ENCODE measurements at places on chromosomes 11 and 22.

GRCh38 chr11:5983443-5983842 is 3.3 kb downstream of the OR52L1 start:
- DNase-seq = no peak

GRCh38 chr22:43363315-43364168 is 20.4 kb upstream of the SCUBE1 start:
- no peak for DNase-seq

- DNase-seq = no peak
These were observed 41.3 kb downstream of the SCUBE1 start for GRCh38 chr22:43301866-43302265.

DNA sequence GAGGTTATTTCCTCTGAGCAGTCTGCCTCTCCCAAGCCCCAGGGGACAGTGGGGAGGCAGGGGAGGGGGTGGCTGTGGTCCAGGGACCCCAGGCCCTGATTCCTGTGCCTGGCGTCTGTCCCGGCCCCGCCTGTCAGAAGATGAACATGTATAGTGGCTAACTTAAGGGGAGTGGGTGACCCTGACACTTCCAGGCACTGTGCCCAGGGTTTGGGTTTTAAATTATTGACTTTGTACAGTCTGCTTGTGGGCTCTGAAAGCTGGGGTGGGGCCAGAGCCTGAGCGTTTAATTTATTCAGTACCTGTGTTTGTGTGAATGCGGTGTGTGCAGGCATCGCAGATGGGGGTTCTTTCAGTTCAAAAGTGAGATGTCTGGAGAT is 3.1 kb downstream of the PIM3 start:
- no peak for DNase-seq

- no peak for DNase-seq
These were observed 17.2 kb downstream of the CBX7 start for GRCh38 chr22:39135092-39135896.

GRCh38 chr11:27443227-27443626 is 29.4 kb downstream of the LGR4 start:
- DNase-seq = no peak

DNA sequence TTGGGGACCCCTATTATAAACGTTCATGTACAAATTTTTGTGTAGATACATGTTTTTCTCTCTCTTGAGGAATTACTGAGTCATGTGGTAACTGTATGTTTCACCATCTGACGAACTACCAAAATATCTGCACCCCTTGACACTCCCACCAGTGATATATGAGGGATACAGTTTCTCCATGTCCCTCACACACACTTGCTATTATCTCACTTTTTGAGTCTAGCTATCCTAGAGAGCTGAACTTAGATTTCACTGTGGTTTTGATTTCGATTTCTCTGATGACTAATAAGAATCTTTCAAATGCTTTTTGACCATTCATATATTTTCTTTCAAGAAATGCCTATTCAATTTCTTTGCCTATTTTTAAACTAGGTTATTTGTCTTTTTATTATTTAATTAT is 200.2 kb downstream of the PGR start:
- no peak for DNase-seq

GRCh38 chr22:43442386-43443151 is 30.8 kb downstream of the MPPED1 start:
- DNase-seq = no peak

DNA sequence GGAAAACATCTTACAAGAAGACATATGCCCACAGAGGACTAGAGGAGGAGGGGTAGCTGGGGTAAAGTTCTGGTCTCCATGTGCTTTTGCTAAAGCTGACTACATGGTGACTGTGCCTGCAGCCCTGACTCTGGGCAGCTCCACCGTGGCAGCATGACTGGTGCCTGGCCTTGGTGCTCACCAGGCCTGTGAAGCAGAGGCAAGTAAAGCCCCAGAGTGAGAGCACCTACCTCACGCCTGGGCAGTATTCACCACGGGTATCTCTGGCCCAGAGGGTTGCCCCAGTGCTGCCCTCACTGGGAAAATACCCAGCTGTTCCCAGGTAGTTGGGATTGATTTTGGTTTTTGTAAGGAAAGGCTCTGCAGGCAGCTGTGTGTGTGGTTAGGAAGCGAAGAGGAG is 78.3 kb downstream of the CTTN start:
- no peak for DNase-seq

DNA sequence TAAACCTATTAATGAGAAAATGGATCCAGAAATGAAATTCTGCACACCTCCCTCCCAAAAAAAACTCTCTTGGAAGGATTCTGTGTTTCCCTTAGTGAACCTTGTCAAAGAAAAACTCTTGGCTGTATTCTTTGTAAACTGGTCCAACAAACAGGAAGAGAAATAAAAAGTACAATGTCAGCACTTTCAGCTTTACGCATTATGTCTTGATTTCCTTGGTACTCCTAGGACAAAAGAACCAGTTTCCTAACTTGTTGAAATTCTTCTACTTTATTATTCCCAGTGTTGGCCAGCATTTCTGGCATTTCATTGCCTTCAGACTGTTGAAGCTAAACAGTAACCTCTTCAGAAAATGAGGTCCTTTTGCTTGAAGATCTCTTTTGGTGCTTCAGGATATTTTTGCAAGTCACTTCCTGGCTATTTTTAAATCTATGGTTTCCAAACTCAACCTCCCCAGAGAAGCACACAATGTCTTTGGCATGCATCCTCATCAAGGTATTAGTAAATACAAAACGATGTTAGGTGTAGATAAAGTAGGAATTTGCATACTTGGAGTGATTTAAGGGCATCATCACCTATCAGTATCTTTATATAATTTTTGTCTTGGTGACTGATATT is 342.7 kb downstream of the AASDHPPT start:
- DNase-seq = no peak

DNA sequence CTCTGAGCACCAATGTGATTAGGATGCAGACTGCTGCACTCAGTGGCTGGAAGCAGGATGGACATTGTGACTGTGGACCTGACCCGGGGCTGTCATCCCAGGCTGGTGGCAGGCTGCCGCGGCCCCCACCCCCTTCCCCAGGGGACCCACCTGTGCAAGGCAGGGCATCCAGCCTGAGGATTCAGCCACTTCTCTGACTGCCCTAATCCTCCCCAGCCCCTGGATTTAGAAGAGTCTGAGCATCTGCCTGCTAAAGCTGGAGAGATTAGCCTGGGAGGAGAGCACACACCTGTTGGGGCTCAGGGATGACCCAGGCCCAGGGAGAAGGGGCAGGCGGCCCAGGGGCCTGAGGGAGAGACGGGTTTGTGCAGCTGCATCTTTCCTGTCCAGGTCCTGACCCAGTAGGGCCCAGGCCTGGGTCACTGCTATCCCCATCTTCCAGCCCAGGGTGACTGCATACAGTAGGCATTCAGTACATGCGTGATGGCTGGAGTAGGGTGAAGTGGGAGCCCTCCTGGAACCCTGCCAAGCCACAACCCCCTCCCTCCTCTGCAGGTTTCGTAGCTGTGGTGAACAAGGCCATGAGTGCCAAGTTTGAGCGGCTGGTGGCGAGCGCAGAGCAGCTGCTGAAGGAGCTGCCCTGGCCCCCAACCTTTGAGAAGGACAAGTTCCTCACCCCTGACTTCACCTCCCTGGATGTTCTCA is 12.1 kb downstream of the DPP3 start:
- DNase-seq = no peak

- DNase-seq = no peak
These were observed 9.3 kb upstream of the WBP2NL start for GRCh38 chr22:41989246-41989645.

DNA sequence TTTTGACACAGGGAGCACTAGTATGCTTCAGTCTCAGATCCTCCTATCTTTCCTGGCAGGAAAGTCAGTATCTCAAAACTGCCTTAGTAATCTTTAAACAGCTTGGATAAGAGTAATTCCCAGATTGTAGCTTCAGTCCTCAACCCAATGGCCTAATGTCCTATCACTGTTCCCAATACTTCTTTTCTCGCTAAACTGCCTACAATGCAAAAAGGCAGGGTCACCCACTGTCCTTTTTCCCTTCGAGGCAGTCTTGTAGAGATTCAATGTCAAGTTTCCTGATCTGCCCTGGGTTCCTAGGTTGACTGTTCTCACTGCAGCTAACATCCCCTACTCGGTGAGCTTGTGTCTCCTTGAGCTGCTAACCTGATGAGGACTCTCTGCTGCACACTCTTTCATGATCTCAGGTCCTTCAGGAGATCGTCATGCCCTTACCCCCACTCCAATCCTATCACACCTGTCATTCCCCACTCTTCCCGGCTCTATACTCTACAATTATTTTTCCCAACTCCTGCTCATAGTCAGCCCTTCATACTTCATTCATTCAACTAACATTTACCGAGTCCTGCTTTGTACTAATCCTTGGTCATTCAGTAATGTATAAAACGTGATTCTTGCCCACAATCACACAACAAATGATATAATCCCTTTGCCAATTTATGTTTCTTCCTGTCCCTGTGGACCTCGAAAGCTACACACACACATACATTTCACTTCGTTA is 904 bp downstream of the C2CD3 start:
- no peak for DNase-seq

GRCh38 chr11:44939673-44940395 is 10.8 kb downstream of the TP53I11 start:
- DNase-seq = no peak

- no peak for DNase-seq
These were observed 50.2 kb downstream of the APOL3 start for GRCh38 chr22:36110306-36110881.

DNA sequence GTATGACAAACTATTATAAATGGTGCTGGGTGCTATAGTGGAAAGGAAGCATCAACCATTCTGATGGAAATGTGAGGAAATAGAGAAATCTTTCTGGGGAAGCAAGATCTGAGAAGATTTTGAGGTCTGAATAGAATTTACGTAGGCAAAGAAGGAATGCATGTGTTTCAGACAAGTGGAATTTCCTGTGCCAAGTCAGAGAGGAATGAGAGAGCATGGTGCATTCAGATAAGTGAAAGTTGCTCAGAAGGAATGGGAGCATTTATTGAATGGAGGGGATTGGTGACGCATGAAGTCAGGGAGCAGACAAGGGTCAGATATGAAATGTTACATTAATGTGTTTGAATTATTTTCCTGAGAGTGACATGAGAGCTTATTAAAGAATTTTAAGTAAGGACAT is 725.5 kb downstream of the METTL15 start:
- no peak for DNase-seq

- DNase-seq = no peak
These were observed 46.3 kb downstream of the TRAF6 start for GRCh38 chr11:36463781-36464180.

DNA sequence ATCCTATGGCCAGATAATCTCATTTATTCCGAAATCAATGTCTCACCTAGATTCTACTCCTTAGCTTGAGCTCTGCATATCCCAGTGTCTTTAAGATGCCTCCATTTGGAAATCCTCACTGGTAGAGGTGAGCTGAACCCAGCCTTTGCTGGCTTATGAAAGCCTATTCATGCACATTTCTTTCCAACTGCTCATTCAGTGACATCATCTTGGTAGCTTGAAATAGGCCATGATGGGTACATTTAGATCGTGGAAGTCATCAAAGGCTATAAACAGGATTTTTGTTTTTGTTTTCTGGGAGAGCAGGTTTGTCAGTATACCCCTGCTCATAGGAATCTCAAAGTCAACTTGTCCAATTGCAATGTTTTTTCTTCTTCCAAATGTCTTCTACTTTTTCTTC is 6.0 kb downstream of the NXPE1 start:
- DNase-seq = no peak

DNA sequence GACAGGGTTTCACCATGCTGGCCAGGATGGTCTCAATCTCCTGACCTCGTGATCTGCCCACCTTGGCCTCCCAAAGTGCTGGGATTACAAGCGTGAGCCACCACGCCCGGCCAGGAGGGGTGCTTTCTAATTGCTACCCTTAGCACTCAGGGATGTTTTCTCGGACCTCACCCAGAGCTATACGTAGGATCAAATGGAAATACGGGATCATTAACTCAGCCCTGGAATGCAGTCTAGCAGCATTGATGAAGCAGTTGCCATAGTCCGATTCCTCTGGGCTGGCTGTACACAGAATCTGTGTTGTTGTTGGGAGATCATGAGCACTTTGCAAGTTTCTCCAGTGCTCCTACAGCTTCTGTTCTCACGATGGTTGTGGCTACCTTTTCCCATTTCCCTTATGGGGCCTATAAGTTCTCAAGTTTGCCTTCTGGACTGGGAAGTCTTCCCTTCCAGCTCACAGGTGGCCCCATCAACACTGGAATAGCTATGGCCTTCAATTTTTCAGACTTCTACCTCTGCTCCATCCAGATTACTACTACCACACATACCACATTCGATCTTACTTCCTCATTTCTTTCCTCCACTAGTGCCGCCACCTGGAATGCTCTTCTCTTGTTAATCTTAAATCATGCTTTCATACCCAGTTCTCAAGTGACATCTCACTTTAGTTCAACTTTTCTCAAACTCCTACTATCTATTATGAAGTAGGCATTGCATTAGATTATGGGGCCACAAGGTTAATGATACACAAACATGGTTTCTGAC is 16.1 kb upstream of the PCF11 start:
- DNase-seq = no peak

- DNase-seq = no peak
These were observed 34.9 kb downstream of the KDM2A start for GRCh38 chr11:67153971-67154370.

DNA sequence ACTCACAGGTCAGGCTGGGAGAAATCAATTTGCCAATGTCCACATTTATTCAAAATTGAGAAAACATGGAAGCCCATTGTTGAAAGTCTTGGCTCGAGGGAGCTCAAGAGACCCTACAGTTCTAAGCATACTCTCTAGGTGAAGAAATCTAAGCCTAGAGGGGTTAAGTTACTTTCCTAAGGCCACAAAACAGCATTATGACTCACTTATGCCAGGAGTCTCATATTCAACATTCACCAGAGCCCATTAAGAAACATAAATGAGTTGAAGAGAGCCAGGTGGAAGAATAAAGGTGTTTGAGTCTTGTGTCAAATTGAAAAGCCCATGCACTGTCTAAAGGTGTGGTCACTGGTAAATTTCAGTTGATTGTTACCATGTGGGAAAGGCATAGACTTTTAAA is 108.1 kb downstream of the INSC start:
- DNase-seq = no peak

Data from NCI-H526 treated with DMSO at 0.1 percent for 48 hours (cell line).